ENCODE measurements at places on chromosomes 11 and 22.

GRCh38 chr11:65429724-65430405 lies 7.3 kb downstream of the NEAT1 start:
- peak; percentile 46 for DNase-seq
- H3K4me1 ChIP-seq: peaks cover 83% of the 10 kb centered on the region
- H3K27ac ChIP-seq: peak overlapping the region; percentile 98
- peaks cover 21% of the 10 kb centered on the region for H3K36me3 ChIP-seq
- no peaks in the 10 kb centered on the region for H3K27me3 ChIP-seq

DNA sequence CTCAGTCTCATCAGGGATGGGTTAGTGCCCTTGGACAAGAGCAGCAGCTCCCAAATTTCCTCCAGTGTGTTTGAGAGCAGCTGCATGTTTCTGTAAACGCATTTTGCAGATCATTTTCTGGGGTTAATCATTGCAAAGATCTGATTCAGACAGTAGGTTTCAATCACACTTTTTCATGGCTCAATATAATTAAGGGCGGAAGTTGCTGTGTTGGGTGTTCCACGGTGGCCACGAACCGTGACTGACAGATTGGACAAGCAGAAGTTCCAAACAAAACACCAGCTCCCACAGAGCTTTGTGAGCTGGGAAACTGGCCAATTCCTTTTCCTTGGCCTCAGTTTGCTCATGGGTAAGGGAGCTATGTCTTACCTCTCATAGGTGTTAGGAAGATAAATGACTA lies 8.4 kb upstream of the RASSF10 start:
- DNase-seq: no peak
- no peak overlapping the region for H3K27ac ChIP-seq

GRCh38 chr11:8332196-8332595 lies 68.5 kb upstream of the LMO1 start:
- no peak overlapping the region for H3K27ac ChIP-seq
- DNase-seq: no peak
- no peaks in the 10 kb centered on the region for H3K27me3 ChIP-seq

GRCh38 chr11:3226846-3227567 lies 5.2 kb downstream of the MRGPRE start:
- H3K4me3 ChIP-seq: no peak overlapping the region
- no peaks in the 10 kb centered on the region for H3K27me3 ChIP-seq
- no peaks in the 10 kb centered on the region for H3K4me1 ChIP-seq
- DNase-seq: no peak
- H3K27ac ChIP-seq: no peak overlapping the region

DNA sequence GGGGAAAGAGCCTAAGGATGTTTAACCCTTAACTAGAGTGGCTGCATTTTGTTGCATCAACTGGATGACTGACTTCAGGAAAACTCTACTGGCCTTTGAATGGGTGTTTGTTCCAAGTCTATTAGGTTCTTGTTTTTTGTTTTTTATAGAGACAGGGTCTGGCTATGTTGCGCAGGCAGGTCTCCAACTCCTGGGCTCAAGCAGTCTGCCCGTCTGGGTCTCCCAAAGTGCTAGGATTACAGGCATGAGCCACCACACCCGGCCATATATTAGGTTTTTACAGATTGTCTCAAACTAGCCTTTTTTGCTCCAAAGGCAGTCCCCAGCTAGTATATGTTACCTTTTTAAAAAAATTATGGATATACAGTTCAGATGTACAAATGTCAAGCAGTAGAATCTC lies 1.1 kb downstream of the SMARCB1 start:
- DNase-seq: no peak
- H3K27ac ChIP-seq: peak overlapping the region; percentile 98
- H3K4me3 ChIP-seq: peak overlapping the region; percentile 55
- no peaks in the 10 kb centered on the region for H3K27me3 ChIP-seq
- H3K4me1 ChIP-seq: peaks cover 34% of the 10 kb centered on the region

All from CD4-positive, alpha-beta memory T cell (primary cell).